Caki2 (cell line): ENCODE measurements at places on chromosomes 1 and 21. TPM values are rescaled to one million over a fixed set of nuclear protein-coding genes. Genes with fewer than 3 reads are reported as not detected.

The SLC44A3 gene
- 3.1 and 4.4 TPM in 2 replicates for total RNA-seq

- DNase-seq: peak; percentile 45
Measured at GRCh38 chr1:160951443-160952128, 3.0 kb downstream of the ITLN2 start.

DNA sequence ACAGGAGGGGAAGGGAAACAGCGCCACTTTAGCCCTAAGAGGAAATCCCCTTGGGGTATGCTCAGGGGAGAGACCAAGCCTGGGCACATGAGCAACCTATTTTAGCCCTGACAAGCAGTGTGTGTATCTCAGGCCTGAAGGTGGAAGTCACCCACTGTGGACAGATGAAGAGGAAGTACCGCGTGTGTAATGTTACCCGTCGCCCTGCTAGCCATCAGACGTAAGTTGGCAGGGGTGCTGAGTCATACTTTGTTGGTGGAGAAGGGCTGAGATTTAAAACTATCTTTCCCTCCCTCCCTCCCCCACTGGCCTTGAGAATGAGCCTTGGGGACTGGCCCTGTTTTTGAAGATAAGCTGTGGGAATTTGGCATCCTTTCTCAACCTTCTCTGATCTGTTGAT lies 11.2 kb downstream of the AGO1 start:
- no peak for DNase-seq

DNA sequence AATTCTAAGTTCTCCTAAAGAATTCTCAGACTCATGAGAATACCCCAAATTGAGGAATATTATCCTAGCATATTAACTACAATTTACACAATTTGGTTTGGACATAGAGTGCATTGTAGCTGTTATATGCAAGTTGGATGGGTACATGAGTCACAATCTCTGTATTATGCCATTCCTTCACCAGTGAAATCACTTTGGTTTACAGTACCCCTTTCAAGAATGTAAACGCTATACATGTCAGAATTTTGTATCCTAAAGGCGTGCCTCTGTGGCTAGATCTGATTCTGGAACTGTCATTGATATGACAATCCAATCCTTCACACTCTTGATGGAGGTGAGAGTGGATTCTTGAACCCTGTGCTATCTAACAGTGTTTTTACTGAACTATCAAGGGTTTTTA lies 6.7 kb upstream of the IL10RB start:
- DNase-seq: no peak

GRCh38 chr1:71001624-71002023 lies 46.0 kb downstream of the PTGER3 start:
- no peak for DNase-seq

DNA sequence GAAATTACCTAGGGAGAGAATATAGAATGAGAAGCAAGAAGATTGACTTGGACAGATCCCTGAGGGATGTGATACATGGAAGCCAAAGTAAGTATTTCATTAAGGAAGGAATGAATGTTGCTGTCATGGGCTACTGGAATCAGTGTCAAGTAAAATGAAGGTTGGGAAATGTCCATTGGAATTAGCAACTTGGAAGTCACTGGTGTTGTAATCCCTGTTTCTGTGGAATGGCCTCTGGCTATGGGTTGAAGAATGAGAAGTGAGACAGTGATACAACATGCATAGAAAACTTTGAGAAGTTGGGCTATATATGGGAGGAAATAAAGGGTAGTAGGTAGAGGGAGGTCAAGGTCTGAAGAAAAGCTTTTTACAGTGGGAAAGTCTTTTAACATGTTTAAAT lies 54.7 kb downstream of the CCDC18 start:
- no peak for DNase-seq

DNA sequence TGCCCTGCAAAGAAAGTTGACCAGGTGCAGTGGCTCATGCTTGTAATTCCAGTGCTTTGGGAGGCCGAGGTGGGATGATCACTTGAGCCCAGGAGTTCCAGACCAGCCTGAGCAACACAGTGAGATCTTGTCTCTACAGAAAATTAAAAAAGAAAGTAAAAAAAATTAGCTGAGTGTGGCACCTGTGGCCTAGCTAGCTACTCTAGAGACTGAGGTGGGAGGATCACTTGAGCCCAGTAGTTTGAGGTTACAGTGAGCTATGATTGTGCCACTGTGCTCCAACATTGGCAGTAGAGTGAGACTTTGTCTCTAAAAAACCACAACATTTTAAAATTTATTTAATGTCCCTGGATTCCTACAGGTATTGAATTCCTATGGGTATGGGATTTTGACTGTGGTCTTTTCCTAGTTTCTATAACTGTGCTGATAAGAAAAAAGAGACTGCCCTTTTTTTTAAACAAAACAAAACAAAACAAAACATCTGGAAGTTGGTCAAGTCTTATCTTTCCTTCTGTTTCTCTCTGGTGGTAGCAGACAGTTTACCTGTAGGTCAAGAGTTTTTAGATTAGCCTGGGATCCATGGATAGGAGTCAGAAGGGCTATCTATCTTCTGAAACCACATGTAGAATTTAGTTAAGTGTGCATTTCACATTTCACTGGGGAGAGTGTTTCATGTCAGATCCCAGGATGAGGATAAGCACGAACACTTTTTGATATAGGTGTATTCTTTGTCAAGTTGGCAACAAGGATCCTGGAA lies 18.8 kb downstream of the UCK2 start:
- no peak for DNase-seq
